ENCODE measurements at places on chromosomes 3 and 15. TPM values are rescaled to one million over a fixed set of nuclear protein-coding genes. Genes with fewer than 3 reads are reported as not detected.

DNA sequence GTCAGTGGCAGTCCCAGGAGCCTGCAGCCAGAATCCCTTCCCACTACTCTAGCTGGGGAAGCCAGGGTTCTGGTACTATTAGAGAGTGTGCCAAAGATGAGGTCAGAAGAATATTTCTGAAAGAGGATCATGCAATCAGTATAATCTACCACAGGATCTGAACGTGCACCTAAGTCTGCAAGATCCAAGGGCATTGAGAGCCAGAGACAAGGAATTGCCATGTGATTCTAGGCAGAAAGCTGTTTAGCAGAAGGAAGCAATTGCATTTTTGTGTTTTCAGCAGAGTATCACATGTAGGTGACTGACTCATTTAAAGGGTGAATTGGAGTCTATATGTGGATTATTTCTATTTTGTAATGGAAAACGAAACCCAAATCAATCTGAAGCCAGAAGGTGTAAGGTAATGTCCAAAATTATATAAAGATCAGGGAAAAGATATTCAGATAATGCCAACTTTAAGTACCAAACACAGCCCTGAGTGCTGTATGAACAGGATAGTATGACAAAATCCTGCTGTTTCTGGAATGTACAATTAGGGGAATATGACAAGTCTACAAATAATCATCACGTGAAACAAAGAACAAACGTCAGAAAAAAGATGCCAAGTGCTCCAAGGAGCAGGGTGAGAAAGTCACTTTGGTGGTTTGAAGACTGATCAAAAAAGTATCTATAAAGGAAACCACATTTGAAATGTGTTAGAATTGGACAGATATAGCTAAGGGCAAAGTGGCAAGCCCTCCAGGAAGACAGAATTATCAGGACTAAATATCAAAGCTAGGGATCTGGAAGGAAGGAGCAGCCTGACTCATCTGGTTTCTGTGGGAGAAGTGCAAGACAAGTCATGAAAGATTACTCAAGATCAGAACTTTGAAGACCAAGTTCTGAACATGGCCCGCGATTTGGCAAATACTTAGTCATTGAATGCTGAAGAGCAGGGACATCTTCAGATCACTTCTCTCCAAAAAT, 1036.6 kb downstream of the NTRK3 start:
- DNase-seq = no peak

DNA sequence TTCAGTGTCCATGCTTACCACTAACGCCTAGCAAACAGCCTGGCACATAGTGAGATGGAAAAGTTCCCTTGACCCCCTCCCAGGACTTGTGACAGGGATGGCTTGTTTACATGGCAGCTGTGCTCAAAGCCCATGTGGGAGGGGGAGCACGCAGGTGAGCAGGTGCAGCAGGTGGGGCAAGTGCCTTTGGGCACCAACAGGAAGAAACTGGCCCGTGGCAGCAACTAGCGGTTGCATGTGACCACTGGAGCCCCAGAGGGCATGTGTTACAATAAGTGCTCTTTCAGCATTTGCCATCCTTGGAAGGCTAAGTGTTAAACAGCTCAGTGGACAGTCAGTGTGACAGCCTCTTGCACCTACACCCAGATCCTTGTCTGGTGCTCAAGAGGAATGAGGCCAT, 734.6 kb downstream of the TUSC7 start:
- no peak for DNase-seq

DNA sequence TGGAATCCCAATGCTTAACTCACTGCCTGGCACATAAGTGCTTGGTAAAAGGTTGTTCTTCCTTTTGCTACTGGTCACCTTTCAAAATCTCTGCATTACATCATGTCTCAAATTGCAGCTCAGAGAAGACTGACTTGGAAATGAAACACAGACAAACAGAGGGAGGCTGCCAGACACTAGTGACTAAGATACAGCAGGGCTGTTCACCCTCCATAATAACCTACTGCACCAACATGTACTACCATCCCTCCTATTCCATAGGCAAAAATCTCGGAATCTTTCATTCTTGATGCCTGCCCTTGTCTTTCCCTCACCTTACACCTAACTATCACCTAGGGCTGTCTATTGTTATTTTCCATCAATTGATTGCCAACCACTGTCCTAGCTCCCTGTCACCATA, 502.3 kb upstream of the ADAMTS9 start:
- no peak for DNase-seq

DNA sequence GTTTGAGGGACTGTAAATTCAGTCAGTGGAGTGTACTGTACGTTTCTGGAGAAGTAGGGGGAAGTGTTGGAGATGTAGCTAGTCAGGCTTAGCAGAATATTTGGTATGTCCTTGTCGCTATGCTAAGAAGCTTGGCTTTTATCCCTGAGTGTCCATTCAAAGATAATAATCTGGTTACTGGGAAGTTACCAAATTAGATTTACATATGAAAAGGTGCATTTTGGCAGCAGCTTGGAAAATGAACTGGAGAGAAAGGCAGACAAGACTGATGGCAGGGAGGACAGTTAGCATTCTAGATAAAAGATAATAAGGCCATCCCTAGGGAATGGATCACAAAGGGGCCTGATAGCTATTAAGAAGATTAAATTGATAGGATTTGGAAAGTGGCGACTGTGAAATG, 58.7 kb downstream of the P2RY1 start:
- no peak for DNase-seq

DNA sequence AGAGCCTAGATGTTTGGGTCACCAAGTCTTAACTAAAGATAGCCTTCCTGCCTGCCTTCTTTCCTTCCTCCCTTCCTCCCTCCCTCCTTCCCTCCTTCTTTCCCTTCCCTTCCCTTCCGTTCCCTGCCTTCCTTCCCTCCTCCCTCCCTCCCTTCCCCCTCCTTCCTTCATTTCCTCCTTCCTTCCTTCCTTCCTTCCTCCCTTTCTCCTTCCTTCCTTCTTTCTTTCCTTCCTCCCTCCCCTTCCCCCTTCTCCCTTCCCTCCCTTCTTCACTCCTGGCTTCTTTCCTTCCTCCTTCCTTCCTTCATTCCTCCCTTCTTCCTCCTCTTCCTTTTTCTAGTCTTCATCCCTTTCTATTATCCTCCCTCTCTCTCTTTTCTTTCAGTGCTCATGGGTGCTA, 2.0 kb downstream of the DNAJB8 start:
- no peak for DNase-seq

GRCh38 chr3:8757551-8758518, 11.6 kb downstream of the OXTR start:
- no peak for DNase-seq

GRCh38 chr3:11607816-11608215, 35.9 kb downstream of the VGLL4 start:
- no peak for DNase-seq

Gene CCR8
- not detected for total RNA-seq

Gene RARRES1
- 41.5 TPM for total RNA-seq

Data from upper lobe of right lung (tissue), 1 donor.